GM13976 (cell line): ENCODE measurements at places on chromosomes 13 and 19.

DNA sequence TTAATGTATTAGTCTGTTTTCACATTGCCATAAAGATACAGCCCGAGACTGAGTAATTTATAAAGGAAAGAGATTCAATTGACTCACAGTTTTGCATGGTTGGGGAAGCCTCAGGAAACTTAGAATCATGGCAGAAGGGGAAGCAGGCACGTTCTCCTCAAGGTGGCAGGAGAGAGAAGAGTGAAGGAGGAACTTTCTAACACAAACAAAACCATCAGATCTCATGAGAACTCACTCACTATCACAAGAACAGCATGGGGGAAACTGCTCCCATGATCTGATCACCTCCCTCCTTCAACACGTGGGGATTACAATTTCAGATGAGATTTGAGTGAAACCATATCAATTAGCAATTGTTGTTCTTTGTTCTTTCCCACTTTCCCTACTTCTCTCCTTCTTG is 689.0 kb upstream of the SLITRK1 start:
- no peak for DNase-seq

DNA sequence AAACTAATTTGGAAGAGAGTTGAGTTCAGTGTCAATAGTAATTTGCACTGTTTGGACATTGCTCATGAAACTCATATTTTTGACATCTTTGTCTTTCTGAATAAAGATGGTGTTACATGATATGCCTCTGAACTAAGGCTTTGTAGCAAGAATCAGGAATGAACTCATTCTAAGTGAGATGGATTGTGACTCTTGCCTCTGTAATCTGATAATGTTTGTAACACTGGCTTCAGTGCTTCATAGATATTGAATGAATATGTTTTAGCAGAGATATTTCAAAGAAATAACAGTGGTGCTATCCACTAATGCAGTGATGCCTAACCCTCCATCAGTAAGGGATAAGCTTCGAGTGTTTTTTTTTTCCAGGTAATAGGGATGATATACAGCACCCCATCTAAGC is 32.9 kb downstream of the TEX26 start:
- no peak for DNase-seq

DNA sequence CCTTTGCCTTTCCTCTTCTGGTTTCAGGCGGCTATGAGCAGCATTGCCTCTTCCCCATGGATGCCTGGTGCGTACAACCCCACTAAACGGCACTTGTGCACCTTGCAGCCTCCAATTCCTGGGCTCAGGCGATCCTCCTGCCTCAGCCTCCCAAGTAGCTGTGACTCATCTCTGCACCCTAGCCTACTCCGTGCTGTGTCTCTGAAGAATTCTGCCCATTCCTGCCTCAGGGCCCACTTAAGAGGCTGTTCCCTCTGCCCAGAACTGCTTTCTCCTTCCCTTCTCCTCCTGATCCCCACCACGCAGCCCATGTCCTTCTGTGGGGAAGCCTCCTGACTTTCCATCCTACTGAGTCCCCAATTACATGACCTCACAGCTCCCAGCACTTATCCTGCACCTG is 142.2 kb upstream of the ZNF507 start:
- DNase-seq, result no peak

GRCh38 chr13:106690779-106691178 is 122.8 kb upstream of the ARGLU1 start:
- DNase-seq, result no peak
